ENCODE measurements at places on chromosomes 12 and 14.

- DNase-seq, result no peak
Observed at GRCh38 chr14:106622200-106622745, 1095.9 kb downstream of the TMEM121 start.

- DNase-seq, result no peak
Observed at GRCh38 chr14:72714094-72714493, 179.8 kb downstream of the DPF3 start.

GRCh38 chr12:34033628-34034296 is 11.5 kb downstream of the ALG10 start:
- peak; percentile 5 for DNase-seq

DNA sequence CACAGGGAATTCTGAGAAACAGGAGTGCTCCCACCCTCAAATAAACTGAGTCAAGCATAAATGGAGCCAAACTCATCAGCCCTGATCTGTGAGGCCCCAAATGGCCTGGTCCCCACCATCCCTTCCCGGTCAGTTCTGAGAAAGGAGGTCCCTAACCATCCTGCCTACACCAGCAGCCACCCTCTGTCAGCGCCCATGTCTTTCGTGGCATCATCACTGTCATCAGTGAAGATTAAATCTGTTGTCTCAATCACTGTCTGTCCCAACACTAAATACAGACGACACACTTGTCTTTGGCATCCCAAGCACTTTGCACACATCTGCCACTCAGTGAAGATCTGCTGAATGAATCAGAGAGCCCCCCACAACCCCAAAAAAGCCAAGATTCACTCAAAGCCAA is 22.4 kb downstream of the VPS37B start:
- peak; percentile 11 for DNase-seq

DNA sequence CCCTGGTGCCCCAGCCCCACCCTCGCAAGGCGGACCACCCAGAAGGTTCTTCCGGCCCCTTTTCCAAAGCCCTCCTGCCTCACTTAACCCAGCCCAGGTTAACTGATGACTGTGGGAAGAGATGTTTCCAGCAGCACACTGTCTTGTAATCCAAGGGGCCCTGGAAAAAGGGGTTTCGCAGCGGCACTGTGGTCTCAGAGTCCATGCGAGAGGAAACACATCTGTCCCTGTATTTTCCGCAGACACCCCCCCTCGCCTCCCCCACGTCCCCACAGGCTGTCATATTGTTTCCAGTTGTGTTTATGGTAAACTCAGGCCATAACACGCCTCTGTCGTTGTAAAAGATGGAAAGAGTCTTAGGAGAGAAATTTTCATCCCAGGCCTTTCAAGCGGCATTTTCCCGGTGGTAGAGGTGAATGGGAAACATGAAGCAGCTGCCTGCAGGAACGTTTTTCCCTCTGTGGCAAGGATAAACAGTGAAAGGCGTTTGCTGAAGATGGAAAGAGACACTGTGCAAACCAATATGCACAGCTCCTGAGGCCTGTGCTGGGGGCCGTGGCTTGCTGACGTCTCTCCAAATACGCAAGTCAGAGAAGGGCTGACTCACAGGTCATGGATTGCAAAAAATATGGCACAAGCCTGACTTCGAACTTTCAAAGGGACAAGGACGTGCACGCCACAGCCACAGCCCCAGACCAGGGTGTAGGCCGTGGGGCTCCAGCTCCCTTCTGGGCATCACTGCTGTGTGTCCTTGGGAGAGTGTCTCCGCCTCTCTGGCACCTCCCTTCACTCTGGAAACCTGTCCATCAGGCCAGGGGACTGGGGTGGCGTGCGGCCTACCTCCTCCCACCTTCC is 22.5 kb upstream of the FZD10 start:
- no peak for DNase-seq

GRCh38 chr12:57522011-57522886 is at the start of gene MBD6:
MBD6 (plus strand) TSS chr12:57522824; CDS start chr12:57524304, 1,480 bp downstream.
- peak; percentile 85 for DNase-seq

GRCh38 chr14:91906374-91906773 is 39.0 kb upstream of the TC2N start:
- DNase-seq, result no peak

GRCh38 chr14:49692193-49692757 is 645 bp upstream of the KLHDC1 start:
- no peak for DNase-seq

DNA sequence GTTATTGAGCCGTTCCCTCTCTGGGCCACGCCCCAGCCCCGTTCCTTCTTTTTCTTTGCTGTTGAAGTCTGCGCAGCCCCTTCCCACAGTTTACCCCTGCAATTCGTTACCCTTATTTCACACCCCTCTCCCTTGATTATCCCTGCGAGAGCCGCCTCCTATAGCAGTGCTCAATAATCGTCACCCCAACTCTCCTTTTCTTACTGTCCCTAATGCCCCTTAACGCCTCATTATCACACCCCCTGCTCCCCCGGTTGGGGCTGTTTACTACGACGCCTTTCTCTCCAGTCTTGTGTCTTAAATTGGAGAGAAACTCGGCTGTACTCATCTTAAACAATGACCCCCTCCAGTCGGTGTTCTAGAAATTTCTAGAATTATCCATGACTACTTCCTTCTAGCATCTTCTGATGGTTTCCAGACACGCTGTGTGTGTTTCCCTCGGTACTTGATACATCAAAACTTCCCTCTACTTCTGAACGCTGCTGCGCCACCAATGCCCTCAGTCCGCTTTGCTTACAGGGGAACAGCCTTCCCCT is 713 bp upstream of the FBXL14 start:
- no peak for DNase-seq

- no peak for DNase-seq
Observed at GRCh38 chr14:89690139-89690538, 264.4 kb downstream of the EFCAB11 start.
